Stimulated activated CD8-positive, alpha-beta memory T cell treated with anti-CD3 and anti-CD28 coated beads, Interleukin-12 subunit alpha, Interleukin-12 subunit beta, amount 100 ng/mL, for 1 hour (primary cell): ENCODE measurements at places on chromosomes 2 and 18.

GRCh38 chr2:98777076-98777475, 46.1 kb upstream of the MGAT4A start:
- no peak for DNase-seq

DNA sequence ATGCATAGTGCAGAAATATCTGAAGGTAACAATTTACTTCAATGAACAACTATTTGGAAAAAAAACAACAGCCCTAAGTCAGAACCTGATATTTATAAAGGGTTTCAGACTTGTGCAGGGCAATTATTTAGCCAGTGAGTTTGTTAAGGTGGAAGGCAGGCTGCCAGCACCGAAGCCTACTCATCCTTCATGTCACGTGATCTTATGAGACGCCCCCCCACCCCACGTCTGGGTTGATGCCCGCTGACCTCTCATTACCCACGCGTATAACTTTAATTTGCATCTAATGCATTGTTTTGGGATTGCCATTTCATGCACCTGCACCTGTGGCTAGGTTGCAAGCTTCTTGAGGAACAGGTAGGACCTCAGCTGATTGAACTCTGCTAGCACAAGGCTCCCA, 52.9 kb downstream of the MMADHC start:
- DNase-seq = no peak

GRCh38 chr2:46857871-46858701, 57.5 kb downstream of the MCFD2 start:
- no peak for DNase-seq

- no peak for DNase-seq
These were observed 69.7 kb downstream of the RNF144A start for GRCh38 chr2:6986912-6987361.

DNA sequence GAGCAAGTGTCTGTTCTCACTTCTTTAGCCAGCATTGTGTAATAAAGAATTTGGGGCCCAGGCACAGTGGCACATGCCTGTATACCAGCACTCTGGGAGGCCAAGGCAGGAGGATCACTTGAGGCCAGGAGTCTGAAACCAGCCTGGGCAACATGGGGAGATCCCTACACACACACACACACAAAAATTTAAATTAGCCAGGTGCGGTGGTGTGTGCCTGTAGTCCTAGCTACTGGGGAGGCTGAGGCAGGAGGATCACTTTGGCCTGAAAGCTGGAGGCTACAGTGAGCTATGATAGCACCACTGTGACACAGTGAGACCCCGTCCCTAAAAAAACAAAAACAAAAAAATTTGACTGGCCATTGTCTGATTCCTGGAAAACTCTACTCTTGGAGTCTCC, 8.3 kb downstream of the REV1 start:
- no peak for DNase-seq

GRCh38 chr18:79753391-79753851, 44.3 kb upstream of the KCNG2 start:
- DNase-seq = no peak

GRCh38 chr2:201558665-201559064, 84.6 kb downstream of the TMEM237 start:
- DNase-seq = no peak
